ENCODE measurements at places on chromosomes 1 and 21. TPM values are rescaled to one million over a fixed set of nuclear protein-coding genes. Genes with fewer than 3 reads are reported as not detected.

GJA5 gene
- total RNA-seq: 3.0 TPM

EFNA3 gene
- 20.9 TPM for total RNA-seq

GUCA2A gene
- not detected for total RNA-seq

NHLH1 gene
- total RNA-seq: not detected

INKA2 gene
- total RNA-seq: 3.0 TPM

KLF17 gene
- total RNA-seq: not detected

TTF2 gene
- 17.3 TPM for total RNA-seq

TDRD5 gene
- not detected for total RNA-seq

ANGPTL3 gene
- not detected for total RNA-seq

KCNJ9 gene
- not detected for total RNA-seq

LIN28A gene
- total RNA-seq: not detected

COL24A1 gene
- not detected for total RNA-seq

RIPK4 gene
- 41.0 TPM for total RNA-seq
